ENCODE measurements at places on chromosomes 6 and 20. TPM values are rescaled to one million over a fixed set of nuclear protein-coding genes. Genes with fewer than 3 reads are reported as not detected.

The OARD1 gene
- 20.3 TPM for total RNA-seq

DNA sequence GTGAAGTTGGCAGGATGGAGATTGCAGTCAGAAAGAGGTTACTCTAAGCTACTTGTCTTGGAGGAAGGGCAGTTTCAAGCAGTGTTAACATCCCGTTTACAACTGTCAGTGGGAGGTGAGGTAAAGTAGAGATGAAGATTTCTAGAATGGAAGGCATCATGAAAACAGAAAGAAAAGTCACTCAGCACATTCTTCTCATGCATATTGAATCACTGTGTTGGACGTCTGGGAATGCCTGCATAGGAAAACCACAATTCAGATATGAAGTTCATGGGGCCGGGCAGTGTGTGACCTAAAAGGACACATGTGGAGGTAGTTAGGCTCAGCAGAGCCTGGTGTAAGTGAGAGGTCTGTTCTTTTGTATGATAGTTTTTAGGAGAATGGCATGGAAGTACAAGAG is 73.5 kb upstream of the LAMP5 start:
- no peaks in the 10 kb centered on the region for H3K36me3 ChIP-seq
- no peaks in the 10 kb centered on the region for H3K4me1 ChIP-seq
- H3K27ac ChIP-seq = no peak overlapping the region
- H3K4me3 ChIP-seq = no peak overlapping the region

The TMEM170B gene
- 10.1 TPM for total RNA-seq

DNA sequence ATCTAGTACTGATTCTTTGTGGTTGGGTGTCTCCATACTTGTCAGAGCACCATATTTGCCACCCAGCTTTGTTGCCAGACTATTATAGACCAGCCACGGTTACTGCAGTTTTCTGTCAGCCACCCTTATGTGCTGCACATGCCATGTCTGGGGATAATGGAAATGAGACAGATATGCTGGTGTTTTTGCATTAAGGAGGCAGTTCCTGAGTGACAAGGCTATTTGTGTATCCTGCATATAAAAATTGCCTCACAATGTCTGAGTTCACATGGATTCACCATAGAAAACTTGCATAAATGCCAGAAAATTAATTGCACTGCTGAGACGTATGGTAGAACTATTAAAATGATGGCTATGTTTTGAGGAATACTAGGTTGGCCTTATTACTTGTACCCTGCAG is 51.8 kb downstream of the NKAIN2 start:
- no peaks in the 10 kb centered on the region for H3K36me3 ChIP-seq
- H3K4me3 ChIP-seq = no peak overlapping the region
- no peak overlapping the region for H3K27ac ChIP-seq
- no peaks in the 10 kb centered on the region for H3K4me1 ChIP-seq

- no peak overlapping the region for H3K27ac ChIP-seq
- peak; percentile 93 for DNase-seq
- no peaks in the 10 kb centered on the region for H3K36me3 ChIP-seq
- peaks cover 4% of the 10 kb centered on the region for H3K4me1 ChIP-seq
- H3K27me3 ChIP-seq = no peaks in the 10 kb centered on the region
These were observed 167.6 kb upstream of the KCNK16 start for GRCh38 chr6:39490108-39490507.

- DNase-seq = no peak
- no peaks in the 10 kb centered on the region for H3K4me1 ChIP-seq
- H3K36me3 ChIP-seq = peaks cover 61% of the 10 kb centered on the region
- H3K4me3 ChIP-seq = no peak overlapping the region
- no peak overlapping the region for H3K27ac ChIP-seq
These were observed 84.2 kb downstream of the PREP start for GRCh38 chr6:105318660-105319059.

- no peak overlapping the region for H3K4me3 ChIP-seq
- H3K27ac ChIP-seq = no peak overlapping the region
- no peaks in the 10 kb centered on the region for H3K36me3 ChIP-seq
- H3K4me1 ChIP-seq = peaks cover 4% of the 10 kb centered on the region
- DNase-seq = no peak
- H3K27me3 ChIP-seq = no peaks in the 10 kb centered on the region
These were observed 6.3 kb downstream of the BCAS1 start for GRCh38 chr20:54063992-54064676.

- H3K36me3 ChIP-seq = peaks cover 100% of the 10 kb centered on the region
- H3K27ac ChIP-seq = no peak overlapping the region
- no peak for DNase-seq
- no peak overlapping the region for H3K4me3 ChIP-seq
- H3K4me1 ChIP-seq = no peaks in the 10 kb centered on the region
- no peaks in the 10 kb centered on the region for H3K27me3 ChIP-seq
These were observed 19.1 kb downstream of the TLDC2 start for GRCh38 chr20:36895036-36895435.

DNA sequence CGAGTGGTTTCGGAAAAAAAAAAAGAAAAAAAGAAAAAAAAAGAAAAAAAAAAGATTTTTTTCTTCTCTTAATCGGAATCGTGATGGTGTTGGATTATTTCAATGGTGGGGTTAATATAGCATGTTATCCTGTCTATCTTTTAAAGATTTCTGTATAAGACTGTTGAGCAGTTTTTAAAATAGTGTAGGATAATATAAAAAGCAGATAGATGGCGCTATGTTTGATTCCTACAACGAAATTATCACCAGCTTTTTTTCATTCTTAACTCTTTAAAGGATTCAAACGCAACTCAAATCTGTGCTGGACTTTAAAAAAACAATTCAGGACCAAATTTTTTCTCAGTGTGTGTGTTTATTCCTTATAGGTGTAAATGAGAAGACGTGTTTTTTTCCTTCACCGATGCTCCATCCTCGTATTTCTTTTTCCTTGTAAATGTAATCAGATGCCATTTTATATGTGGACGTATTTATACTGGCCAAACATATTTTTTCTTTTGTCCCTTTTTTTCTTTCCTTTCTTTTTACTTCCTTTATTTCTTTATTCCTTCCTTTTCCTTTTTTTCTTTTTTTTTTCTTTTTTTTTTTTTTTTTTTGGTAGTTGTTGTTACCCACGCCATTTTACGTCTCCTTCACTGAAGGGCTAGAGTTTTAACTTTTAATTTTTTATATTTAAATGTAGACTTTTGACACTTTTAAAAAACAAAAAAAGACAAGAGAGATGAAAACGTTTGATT is 3.6 kb downstream of the SOX4 start:
- H3K4me3 ChIP-seq = peak overlapping the region; percentile 74
- H3K4me1 ChIP-seq = peaks cover 11% of the 10 kb centered on the region
- no peaks in the 10 kb centered on the region for H3K27me3 ChIP-seq
- H3K36me3 ChIP-seq = no peaks in the 10 kb centered on the region

- no peak overlapping the region for H3K27ac ChIP-seq
- no peaks in the 10 kb centered on the region for H3K36me3 ChIP-seq
- H3K4me3 ChIP-seq = no peak overlapping the region
- no peak for DNase-seq
- no peaks in the 10 kb centered on the region for H3K27me3 ChIP-seq
- no peaks in the 10 kb centered on the region for H3K4me1 ChIP-seq
These were observed 466.9 kb downstream of the CBLN4 start for GRCh38 chr20:55538261-55538908.

The ATP6V1G2 gene
- 1.6 TPM for total RNA-seq

DNA sequence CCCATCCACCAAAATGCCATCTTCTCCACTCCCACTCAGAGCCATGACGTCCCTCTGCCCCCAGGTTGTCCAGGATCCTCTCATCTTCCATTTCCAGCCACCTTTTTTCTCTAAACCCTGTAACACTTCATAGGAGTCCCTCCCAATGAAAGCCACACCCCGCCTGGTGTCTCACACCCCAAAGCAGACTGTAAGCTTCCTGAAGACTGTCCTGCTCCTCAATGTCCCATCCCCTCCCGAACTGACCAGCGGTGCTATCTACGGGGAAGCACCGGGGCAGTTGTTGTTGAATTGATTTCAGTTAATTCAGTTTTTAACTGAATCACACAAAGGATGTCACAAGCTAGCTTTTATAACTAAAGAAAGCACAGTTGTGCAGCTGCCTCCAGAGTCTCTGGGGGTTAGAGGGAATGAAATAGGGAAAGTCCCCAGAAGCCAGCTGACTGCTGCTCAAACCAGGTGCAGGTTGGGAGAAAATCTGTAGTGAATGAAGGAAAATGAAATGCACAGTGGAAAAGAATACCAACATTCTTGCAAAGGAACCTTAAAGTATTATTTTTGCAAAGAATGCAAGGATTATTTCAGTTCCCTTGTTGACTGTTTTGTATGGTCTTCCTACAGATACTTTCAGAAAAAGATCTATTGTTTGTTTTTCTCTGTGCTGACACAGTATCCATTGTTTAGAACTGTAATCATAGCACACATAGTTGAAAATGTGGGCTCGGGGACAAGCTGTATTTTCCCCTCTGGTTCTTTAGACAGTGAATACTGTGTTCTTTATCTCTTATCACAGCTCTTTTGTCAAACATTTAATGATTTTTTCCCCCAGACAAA is 222.6 kb upstream of the QKI start:
- H3K4me3 ChIP-seq = no peak overlapping the region
- DNase-seq = no peak
- H3K36me3 ChIP-seq = no peaks in the 10 kb centered on the region
- no peak overlapping the region for H3K27ac ChIP-seq
- no peaks in the 10 kb centered on the region for H3K27me3 ChIP-seq

DNA sequence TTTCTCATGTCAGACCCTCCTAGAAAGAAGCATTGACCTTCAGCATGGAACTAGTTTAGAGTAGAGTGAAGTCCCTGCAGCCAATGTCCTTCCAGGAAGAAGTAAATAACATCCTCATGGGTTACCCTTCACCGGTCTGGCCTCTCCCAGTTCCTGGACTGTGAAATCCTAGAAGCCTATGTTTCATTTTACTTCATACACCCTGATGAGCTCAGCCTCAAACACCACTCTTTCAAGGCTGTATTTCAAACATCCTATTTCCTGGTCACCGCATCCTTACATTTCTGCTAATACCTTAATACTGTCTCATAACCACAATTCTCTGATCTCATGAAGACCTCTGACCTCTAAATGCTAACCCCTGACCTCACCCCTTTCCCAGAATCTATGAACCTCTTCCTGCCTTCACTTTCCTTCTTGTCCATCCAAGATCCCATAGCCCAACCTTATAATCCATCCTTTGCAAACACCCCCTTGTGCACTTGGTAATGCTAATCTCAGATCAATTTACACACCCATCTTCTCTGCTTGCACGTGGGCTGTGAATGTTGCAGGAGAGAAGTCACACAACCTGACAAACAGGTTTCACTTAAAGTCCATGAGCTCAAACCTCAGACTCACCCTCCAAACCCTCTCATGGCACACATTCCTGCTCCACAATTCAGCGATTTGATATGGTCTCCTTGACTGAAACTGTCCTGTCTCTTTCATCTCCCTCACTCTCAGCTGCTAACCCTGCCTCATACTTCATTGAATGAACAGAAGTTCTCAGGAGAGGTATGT is 30.2 kb downstream of the SLC2A10 start:
- no peak overlapping the region for H3K27ac ChIP-seq
- no peaks in the 10 kb centered on the region for H3K36me3 ChIP-seq
- peak; percentile 50 for DNase-seq
- no peak overlapping the region for H3K4me3 ChIP-seq
- H3K4me1 ChIP-seq = no peaks in the 10 kb centered on the region
- H3K27me3 ChIP-seq = peaks cover 32% of the 10 kb centered on the region

DNA sequence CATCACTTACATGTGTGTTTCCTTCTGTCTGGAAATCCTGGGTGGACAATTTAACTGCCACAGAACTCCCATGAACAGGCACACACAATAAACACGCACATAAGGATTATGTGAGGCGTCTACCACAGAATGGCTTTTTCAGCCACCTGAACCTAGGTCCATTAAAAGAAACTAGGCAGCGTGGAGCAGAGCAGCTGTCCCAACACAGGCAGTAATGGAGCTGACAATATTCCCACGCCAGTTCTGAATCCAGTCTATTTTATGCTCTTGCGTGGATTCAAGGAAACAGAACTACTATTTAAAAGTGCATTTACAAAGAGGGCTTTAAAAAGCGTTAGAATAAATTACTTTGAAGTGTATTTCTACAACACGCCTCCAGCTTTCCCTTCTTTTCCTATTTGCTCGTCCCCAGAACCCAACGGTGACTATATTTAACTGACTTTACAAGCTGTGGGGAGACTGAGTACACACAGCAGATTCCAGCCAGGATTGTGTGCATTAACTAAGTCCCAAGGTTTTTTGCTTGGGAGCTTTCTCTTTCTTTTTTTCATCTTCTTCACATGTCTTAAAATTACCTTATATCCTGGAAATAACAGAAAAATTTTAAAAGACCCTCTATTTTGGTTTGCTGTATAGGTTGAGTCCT is 95.9 kb downstream of the GMDS start:
- no peak overlapping the region for H3K4me3 ChIP-seq
- no peaks in the 10 kb centered on the region for H3K4me1 ChIP-seq
- H3K27me3 ChIP-seq = no peaks in the 10 kb centered on the region
- H3K36me3 ChIP-seq = no peaks in the 10 kb centered on the region
- DNase-seq = no peak
- no peak overlapping the region for H3K27ac ChIP-seq

GRCh38 chr6:42781796-42782688 is at the start of gene BICRAL:
Gene BICRAL, plus strand, starts transcription at chr6:42782052. Its CDS starts 39,971 bp downstream, at chr6:42822023.
- H3K27me3 ChIP-seq = no peaks in the 10 kb centered on the region
- peak within 1 kb of the TSS; percentile 100 for H3K27ac ChIP-seq
- no peaks in the 10 kb centered on the region for H3K36me3 ChIP-seq
- peaks cover 47% of the 10 kb centered on the region for H3K4me1 ChIP-seq
- H3K4me3 ChIP-seq = peak within 1 kb of the TSS; percentile 73

DNA sequence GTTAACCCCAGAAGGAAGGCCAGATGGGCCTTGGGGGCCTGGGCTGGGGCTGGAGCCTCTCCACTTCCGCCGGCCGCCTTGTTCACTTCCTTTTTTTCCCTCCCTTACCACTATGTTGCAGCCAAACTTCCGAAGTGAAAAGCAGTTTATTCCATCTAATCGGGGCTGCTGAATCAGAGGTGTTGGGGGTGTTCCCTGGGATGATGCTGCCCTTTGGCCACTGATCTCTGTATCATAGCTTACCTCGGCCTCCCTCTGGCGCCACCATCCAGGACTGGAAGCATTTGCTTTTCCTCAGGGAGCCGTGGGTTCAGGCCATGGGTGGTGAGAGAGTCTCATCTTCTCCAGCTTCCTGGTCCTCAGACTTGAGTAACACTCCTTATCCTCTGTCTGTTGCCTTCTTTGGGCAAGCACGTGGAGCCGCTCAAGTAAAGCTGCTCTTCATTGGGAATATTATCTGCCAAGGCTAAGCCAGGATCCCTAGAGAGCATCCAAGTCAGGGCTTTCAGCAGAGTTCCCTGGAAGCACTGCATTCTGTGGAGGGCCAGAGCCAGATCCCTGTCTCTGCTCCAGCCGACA is 39.6 kb downstream of the SLX4IP start:
- H3K4me1 ChIP-seq = peaks cover 43% of the 10 kb centered on the region
- no peak for DNase-seq
- no peak overlapping the region for H3K4me3 ChIP-seq
- H3K36me3 ChIP-seq = no peaks in the 10 kb centered on the region
- H3K27me3 ChIP-seq = no peaks in the 10 kb centered on the region

The SNAI1 gene
- 4.1 TPM for total RNA-seq
